ENCODE measurements at places on chromosomes 1 and 21. TPM values are rescaled to one million over a fixed set of nuclear protein-coding genes. Genes with fewer than 3 reads are reported as not detected.

DNA sequence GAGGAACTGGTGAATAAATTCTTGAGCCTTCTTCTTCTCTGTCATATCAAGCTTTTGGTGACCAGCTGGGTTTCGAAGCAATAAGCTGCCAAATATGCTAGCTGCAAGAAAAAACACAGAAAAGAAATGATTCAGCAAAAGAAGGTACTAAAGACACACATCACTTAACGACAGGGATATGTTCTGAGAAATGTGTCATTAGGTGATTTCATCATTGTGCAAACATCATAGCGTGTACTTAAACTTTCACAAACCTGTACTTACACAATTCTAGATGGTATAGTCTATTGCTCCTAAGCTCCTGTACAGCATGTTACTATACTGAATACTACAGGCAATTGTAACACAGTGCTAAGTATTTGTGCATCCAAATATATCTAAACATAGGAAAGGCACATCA is 2.9 kb upstream of the MTF1 start:
- no peak for DNase-seq
- H3K27ac ChIP-seq = no peak overlapping the region
- no peak overlapping the region for H3K4me3 ChIP-seq
- no peaks in the 10 kb centered on the region for H3K4me1 ChIP-seq
- no peaks in the 10 kb centered on the region for H3K36me3 ChIP-seq
- no peaks in the 10 kb centered on the region for H3K27me3 ChIP-seq

Gene SNAPIN
- total RNA-seq = 94.3 TPM

GRCh38 chr1:94759188-94759587 is 61.0 kb upstream of the SLC44A3 start:
- no peak overlapping the region for H3K27ac ChIP-seq
- no peaks in the 10 kb centered on the region for H3K4me1 ChIP-seq
- no peaks in the 10 kb centered on the region for H3K36me3 ChIP-seq
- H3K27me3 ChIP-seq = no peaks in the 10 kb centered on the region
- DNase-seq = no peak
- H3K4me3 ChIP-seq = no peak overlapping the region

DNA sequence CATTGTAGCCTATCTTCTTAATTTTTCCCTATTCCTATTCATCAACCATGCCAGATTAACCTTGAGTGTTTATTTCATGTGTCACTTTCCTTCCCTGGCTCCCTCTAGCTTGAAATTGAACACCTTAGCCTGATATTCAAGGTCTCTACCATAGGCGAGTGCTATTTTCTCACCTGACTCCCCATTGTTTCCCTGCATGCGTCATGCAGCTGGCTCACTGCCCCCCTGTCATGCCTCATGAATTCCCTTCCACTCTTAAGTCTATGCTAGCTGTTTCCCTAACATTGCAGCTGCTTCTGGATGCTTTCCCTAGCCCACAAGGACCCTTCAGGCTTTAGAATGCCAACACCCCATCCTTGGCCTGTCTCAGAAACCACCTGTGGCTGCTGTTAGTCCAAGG is 56.7 kb upstream of the CD1D start:
- H3K4me1 ChIP-seq = no peaks in the 10 kb centered on the region
- no peak overlapping the region for H3K4me3 ChIP-seq
- H3K36me3 ChIP-seq = no peaks in the 10 kb centered on the region
- H3K27ac ChIP-seq = no peak overlapping the region

GRCh38 chr1:7811476-7811875 is 27.4 kb downstream of the PER3 start:
- no peak overlapping the region for H3K27ac ChIP-seq
- no peak overlapping the region for H3K4me3 ChIP-seq
- DNase-seq = no peak
- H3K27me3 ChIP-seq = no peaks in the 10 kb centered on the region

DNA sequence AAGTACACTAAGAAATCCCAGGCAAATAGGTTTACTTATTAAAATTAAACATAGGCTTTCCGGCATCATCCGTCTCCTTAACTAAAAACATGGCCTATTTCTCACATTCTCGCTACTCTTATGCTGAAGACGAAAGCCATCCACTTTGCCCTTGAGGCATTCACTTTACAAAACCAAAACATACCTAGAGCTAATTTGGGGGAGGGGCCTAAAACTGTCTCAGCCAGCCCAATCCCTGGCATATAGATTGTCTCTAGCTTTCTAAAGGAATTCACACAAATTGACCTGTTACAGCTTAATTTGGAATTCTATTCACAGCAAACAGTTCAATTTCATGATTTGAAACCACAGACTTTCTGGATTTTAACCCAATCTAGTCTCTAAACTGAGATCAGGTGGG is 34.8 kb downstream of the SLC35D1 start:
- H3K27ac ChIP-seq = peak overlapping the region; percentile 60
- peaks cover 23% of the 10 kb centered on the region for H3K4me1 ChIP-seq
- no peak for DNase-seq
- no peaks in the 10 kb centered on the region for H3K36me3 ChIP-seq
- no peak overlapping the region for H3K4me3 ChIP-seq

Gene C1orf226
- 8.2 TPM for total RNA-seq

Gene TCHH
- 0.28 TPM for total RNA-seq

Gene SPRR1A
- total RNA-seq = not detected

- no peaks in the 10 kb centered on the region for H3K4me1 ChIP-seq
- no peaks in the 10 kb centered on the region for H3K36me3 ChIP-seq
- DNase-seq = no peak
- no peak overlapping the region for H3K27ac ChIP-seq
- no peak overlapping the region for H3K4me3 ChIP-seq
- H3K27me3 ChIP-seq = no peaks in the 10 kb centered on the region
These were observed 29.2 kb downstream of the DNASE2B start for GRCh38 chr1:84427250-84428188.

GRCh38 chr1:109985247-109986053 is 885 bp downstream of the AHCYL1 start:
- peak overlapping the region; percentile 65 for H3K4me3 ChIP-seq
- no peak for DNase-seq
- no peaks in the 10 kb centered on the region for H3K36me3 ChIP-seq
